ENCODE measurements at places on chromosomes 5 and 9.

DNA sequence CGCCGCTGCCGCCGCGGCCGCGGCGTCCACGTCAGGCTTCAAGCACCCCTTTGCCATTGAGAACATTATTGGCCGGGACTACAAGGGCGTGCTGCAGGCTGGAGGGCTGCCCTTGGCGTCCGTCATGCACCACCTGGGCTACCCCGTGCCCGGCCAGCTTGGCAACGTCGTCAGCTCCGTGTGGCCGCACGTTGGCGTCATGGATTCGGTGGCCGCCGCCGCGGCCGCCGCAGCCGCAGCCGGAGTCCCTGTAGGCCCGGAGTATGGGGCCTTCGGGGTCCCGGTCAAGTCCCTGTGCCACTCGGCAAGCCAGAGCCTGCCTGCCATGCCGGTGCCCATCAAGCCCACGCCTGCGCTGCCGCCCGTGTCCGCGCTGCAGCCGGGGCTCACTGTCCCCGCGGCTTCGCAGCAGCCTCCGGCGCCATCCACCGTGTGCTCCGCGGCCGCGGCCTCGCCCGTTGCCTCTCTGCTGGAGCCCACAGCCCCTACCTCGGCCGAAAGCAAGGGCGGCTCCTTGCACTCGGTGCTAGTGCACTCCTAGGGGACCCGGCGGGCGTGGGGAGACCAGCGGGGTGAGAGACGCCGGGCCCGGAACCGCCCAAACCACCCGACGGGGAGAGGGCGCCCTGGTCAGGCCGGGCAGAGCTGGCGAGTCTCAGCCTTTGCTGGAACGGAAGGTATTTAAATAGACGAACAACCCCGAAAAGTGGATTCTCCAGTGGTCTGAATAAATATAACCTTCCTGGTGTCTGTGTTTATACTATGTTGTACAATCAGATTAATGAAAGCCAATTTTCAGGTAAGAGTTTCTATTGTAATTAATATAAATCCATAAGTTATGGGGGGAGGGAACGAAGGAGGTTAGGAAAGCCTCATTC lies 1.2 kb downstream of the FOXB2 start:
- no peak for DNase-seq

DNA sequence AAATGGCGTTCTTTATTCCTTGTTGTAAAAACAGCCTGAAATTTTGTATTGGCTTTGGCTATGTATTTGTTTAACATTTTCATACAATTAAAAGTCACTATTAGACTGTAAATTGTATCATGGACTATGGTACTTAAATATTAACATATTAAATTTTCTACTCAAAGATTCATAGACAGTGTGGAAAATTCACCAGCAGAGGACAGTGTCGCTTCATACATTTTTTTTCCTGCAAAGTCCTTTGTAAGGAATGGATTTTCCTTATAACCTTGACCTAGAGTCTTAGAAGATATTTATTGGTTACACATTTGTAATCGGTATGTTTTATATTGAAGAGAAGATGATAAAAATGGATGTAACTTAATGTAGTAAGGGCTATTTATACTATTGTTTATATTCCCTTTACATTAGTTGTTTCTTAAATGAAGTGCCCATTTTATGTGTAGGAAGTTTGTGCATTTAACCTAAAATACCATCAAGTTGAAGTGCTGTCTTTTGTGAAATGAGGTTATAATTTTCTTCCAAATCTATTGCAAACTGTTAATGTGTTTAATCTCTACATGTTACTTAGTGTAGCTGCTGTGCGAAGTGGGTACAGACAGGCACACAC lies 150.1 kb downstream of the KDM4C start:
- DNase-seq = no peak

- DNase-seq = no peak
Measured at GRCh38 chr9:12930906-12931305, 156.1 kb downstream of the LURAP1L start.

GRCh38 chr9:22257026-22257816 lies 189.4 kb upstream of the DMRTA1 start:
- DNase-seq = no peak

DNA sequence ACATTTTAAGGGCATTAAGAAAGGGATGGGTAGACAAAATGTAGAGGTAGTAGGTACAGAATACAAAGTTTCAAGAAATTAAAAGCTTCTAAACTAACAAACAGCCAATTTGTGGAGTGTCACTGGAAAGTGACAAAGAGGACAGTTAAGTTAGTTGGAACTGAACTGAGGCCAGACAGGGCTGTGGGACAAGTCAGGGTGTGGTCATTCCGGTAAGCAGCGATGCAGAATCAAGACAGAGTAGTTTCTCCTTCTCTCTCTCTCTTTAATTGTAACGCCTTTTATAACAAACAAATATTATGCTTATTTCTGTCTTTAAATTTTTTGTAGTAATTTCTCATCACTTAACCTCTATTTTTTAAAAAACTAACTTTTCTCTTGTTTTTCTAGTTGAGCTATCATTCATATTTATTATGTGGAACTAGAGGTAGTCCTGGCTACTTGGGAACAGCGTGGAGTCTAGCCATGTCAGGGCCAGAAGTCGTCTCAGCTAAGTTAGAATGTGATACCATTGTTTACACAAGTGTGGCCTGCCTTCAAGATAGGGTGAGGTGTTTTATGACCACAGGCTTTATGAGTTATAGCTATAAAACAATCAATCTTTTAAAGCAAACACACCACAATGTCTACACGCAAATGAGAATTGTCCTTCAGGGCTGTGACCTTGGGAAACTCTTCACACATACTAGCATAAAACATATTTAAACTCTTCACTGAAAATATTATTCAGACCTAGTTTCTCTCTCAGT lies 115.3 kb upstream of the CDKN2B start:
- DNase-seq = no peak

DNA sequence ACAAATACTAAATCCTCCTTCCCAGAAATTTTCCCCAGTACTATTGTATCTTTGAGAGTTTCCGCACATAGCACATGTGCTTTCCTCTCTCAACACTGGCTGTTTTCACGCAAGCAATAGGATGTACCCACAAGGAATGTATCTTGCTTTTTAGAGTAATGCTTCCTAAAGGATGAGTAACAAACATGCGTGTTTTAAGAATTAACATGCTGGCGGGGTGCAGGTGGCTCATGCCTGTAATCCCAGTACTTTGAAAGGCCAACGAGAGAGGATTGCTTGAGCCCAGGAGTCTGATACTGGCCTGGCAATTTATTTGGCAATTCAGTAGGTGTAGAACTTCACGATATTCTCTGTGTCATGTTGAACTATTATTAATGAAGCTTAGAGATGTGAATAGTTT lies 4.6 kb downstream of the RUFY1 start:
- no peak for DNase-seq

- no peak for DNase-seq
Measured at GRCh38 chr9:86860006-86860405, 87.3 kb downstream of the GAS1 start.

DNA sequence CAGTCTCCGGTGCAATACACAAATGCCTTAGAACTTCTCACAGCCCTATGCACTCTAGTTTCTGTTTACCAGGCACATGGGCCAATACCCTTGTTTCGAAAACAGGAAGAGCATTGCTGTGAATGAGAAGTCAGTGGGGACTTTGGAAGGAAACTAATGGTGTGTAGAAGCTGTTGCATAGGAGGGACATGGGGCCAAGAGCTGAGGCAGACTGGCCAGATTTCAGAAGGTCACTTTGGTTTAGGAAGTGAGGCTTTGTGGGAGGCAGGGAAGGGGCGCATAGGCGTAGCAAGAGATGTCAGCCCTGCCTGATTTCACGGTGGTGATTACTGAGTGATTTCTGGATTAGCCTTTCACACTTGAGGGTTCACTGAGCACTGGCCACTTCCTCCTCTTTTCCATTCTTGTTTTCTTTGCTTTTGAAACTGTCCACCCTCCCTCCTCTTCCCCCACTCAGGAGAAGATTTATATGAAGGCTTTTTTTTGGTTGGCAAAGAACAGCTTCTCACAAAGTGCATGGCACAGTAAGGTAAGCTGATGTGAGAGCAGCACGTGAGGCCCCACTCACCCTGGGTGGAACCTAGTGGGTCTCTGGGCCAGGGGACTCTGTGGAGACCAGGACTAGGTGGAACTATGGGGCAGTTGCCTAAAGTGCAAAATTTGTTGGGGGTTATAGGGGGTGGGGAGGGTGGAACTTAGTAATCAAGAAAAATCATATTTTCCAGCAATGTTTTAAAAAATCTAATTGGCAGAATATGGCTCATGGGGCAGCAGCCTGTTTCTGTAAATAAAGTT lies 6.1 kb upstream of the TMEM252 start:
- no peak for DNase-seq

Data from activated naive CD4-positive, alpha-beta T cell (primary cell).